ENCODE measurements at places on chromosomes 2 and 18.
A peak's percentile ranks its signal among the peaks of the same experiment; 100 is the strongest.

DNA sequence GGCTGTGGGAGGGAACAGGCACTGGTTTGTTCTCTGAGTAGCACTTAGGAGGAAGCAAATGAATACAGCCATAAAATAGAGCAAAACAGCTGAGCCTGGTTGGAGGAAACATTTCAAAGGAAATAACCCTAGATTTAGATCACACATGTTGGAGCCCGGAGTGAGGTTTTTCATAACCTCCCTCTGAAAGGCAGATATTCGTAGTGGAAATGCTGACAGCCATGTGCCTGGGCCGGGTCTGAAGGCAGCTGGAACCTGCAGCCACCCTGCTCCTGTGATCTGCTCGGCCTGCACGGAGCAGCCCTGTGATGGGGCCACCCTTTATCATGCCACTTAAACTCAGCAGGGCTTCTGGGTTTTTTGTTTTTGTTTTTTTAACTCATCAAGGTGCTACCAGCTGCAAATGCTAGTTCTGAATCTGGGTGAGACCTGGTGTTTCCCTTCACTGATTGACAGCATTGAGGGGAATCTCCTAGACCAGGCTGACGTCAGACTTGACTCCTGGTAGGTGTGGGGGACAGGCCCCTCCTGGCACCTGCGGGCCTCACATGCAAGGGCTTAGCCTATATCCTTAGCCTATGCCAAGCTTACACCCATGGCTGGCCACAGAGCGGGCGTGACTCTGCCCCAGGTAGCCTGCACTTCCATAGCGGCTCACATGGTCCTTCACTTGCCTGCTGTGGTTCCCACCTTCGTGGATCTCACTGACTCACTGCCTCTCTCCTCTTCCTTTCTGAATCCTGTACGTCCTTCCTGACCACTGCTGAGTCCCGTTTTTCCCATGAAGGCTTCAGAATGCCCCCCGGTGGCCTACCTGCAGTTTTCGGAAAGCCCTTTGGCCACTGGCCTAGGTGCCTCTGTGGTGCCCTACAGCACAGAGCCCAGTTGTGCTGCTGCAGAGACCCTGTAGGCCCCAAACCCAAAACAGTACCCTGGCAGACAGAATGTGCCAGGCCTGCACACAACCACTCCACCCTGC, 217.3 kb downstream of the SEPTIN10 start:
- no peak for DNase-seq

GRCh38 chr2:43333101-43333655, 106.8 kb upstream of the ZFP36L2 start:
- DNase-seq: peak; percentile 27

DNA sequence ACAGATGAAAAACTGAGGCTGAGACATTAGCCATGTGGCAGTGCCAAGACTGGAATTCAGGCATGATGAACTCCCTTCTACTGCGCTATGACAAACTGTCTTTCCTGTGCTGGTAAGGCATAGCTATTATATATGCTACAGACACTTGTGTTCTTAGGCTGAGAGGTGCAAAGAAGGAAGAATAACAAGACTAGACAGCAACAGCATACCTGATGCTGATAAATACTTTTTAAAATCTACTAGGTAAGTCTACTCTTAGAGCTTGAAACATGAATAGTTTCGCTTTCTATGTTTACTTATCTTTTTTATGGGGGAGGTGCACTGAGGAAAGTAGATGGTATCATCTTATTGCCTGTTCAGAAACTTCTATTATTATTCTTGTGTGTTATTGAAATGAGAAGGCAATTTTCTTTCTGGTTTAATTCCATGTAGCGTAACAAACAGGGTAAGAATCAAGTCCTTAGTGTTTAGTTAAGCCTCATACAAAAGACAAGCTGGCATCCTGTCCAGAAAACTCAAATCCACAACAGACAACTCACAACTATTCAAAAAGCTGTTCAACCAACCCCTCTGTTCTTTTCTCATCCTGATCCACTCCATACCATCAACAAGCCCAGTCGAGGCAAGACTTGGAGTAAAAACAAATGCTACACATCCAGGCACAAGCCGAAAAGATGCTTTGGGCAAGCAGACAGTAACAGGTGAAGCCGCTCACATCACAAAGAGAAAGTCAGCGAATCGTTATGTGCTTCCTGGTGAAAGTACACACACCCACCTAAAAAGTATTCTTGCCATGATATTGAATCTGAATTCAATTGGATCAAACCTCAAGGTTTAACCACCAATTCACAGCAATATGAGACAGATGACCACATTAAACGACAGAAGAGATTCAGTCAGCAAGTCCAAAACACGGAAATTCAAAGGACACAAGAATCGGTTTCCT, 1.5 kb downstream of the TTC32 start:
- no peak for DNase-seq

DNA sequence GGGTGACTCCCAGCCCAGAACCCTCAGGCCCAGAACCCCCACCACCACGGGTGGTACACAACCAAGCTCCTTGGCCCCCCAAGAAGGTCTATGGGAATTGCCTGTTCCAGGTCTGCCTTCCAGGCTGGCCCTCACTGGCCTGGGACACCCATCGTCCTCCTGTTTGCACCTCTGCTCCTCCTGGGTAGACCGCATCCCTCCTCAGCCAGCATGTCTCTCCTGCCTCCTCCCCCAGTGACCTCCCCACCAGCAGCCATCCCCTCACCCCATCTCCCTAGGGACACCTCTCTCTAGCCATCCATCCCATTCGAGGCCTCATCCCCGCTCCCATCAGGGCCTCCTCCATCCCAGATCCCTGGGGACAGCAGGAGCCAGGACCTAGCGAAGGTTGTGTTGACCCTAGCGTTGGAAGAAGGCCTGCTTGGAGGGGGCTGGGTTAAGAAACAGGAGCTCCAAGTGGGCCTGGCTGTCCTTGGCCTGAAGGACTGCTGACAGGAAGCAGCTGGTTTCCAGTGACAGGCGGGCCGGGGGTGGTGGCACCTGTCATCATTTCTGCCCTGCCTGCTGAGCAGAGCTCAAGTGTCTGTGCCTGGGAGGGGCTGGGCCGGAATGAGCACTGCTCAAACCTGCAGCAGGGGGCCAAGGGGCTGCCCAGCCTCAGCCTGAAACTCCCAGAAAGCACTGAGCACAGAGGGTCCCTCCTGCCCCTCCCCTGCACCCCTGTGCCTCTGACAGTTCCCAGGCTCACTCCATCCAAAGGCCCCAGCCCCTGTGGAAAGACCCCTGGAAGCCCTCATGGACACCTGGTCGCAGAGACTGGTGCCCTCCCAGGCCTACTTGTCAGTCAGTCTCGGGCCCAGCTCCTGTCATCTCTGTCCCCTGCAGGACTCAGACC, 96.0 kb upstream of the OTOS start:
- peak; percentile 80 for DNase-seq

DNA sequence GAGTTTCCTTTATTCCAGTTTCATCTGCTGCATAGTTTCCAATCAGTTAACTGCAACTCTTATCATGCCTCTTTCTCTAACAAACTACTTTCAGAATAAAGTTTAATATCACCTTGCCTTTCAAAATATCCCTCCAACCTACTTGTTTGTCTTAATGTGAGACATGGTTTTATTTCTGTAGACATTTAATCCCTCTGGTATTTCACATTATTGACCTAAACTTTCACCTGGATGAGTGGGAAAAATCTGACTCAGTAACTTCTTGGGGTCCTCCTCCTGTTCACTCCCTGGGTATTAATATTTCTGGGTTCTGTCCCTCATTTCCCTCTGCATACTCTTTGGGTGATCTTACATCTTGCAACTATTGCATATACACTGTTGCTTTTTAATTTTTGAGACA, 27.9 kb downstream of the MSH6 start:
- DNase-seq: no peak

DNA sequence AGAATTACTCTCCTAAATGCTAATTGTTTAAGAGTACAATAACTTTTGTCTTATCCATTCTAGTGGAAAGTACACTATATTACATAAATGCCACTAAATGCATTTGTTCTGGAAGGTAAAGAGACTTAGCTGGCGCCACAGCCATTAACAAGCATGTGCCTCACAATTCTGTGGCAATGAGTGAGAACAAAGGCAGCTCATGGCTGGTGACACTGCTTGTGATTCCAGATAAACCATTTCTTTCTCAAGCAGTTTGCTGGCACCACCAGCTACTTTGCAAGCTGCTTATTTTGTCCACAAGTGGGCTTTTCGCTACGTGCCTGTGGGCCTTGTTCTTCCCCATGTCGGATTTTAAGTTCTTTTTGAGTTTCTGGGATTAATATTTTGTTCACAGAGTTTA, 147.6 kb upstream of the SMAD7 start:
- no peak for DNase-seq

- DNase-seq: no peak
Measured at GRCh38 chr2:9001778-9002177, 1.7 kb downstream of the MBOAT2 start.

- no peak for DNase-seq
Measured at GRCh38 chr2:232966122-232966521, 46.9 kb downstream of the NGEF start.

GRCh38 chr2:38163579-38163978, 87.6 kb upstream of the CYP1B1 start:
- no peak for DNase-seq

DNA sequence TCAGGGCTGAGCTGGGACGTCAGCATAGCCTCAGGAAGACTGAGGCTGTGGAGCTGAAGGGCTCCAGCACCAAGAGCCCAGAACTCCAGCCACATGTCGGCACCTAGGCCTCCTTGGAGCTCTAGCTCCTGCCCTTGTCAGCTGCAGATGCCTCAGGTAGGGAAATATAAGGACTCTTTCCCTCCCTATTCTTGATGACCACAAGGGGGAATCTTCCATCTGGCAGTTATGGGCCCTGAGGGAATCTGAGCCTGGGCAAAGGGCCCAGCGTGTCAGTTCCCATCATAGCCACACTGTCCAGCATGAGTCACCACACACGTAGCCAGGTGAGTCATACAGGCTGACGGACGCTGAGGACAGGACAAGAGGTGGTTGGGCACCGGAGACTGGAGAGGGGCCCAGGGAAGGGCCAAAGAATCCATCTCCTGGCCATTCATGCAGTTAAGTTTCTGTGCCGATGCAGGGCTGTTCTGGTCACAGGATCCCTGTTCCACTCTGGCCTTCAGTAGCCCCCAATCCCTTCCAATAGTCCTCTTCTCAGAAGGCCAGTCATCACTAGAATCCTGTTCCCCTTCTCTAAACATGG, 1.8 kb downstream of the MPV17 start:
- no peak for DNase-seq
